ENCODE measurements at places on chromosomes 13 and 19. TPM values are rescaled to one million over a fixed set of nuclear protein-coding genes. Genes with fewer than 3 reads are reported as not detected.

DNA sequence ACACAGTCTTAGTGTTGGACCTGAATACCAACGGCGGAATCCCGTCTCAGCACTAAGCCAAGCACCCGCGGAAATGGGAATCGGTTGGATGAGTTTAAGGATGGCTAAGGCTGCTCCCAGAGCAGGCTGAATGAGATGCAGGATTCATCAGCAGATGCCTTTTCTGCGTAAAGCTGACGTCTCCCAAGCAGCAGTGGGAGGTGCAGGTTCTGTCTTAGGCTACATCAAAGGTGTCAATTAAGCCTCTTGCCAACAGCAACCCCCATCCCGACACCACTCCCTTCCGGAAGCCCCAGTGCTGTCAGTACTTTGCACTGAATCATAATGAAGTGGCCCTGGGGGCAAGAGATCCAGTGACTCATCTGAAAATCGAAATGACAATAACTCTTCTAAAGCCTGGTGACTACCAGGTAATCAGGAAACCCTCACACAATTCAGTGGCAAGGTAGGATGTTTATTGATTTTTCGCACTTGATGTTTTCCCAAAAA, 275.6 kb downstream of the DCLK1 start:
- DNase-seq = no peak
- H3K4me1 ChIP-seq = no peaks in the 10 kb centered on the region
- H3K27ac ChIP-seq = no peak overlapping the region
- H3K4me3 ChIP-seq = no peak overlapping the region
- H3K36me3 ChIP-seq = no peaks in the 10 kb centered on the region

DNA sequence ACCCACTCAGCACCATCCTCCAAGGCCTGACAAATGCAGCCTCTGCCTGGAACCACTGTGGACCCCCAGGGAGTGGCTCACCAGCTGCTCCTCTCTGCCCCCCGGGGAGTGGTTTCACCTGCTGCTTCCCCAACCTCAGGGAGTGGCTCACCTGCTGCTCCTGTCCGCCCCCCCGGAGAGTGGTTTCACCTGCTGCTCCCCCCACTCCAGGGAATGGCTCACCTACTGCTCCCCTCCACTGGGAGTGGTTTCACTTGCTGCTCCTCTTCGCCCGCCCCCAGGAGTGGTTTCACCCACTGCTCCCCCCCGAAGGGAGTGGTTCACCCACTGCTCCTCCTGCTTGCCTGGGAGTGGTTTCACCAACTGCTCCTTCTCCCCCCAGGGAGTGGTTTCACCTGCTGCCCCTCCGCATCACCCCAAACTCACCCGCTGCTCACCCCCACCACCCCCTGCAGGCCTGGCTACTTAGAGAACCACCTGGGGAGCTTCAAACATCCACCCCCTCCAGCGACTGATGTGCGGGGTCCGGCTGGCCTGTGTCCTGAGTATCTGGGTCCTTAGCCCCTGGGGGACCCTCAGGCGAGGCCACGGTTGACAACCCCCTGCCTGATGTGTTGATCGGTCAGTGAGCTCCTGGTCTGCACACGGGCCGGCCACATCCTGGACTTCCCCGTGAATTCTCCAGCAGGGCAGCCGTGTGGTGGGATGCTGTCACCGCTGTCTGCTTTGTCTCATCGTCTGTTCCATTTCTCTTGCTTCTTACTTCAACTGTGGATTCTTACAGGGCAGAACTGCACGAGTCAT, 14.6 kb upstream of the TMEM255B start:
- H3K27ac ChIP-seq = no peak overlapping the region
- H3K4me1 ChIP-seq = no peaks in the 10 kb centered on the region
- H3K36me3 ChIP-seq = no peaks in the 10 kb centered on the region
- H3K27me3 ChIP-seq = no peaks in the 10 kb centered on the region

DNA sequence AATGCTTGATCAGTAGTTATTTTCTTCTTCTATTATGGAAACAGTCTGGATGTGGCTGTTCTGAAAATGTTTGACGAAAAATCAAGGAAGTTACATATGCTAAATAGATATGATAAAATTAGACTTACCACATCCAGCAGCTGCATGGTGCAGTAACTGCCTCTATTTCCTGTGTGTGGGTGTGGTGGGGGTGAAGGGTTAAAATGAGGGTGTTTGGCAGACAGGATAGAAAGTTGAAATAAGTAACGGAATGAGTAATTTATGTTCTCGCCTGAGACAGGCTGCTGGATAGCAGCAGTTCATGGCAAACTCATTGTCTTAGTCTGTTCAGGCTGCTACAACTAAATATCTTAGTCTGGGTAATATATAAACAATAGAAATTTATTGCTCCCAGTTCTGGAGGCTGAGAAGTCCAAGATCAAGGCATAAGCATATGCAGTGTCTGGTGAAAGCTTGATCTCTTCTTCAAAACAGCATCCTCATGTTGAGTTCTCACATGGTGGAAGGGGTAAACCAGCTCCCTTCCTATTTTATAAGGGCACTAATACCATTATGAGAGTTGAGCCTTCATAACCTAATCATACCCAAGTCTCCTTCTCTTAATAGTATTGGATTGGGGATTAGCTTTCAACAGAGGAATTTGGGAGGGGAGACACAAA, 1248.9 kb downstream of the SLITRK5 start:
- H3K27me3 ChIP-seq = no peaks in the 10 kb centered on the region
- H3K27ac ChIP-seq = no peak overlapping the region
- DNase-seq = no peak

DNA sequence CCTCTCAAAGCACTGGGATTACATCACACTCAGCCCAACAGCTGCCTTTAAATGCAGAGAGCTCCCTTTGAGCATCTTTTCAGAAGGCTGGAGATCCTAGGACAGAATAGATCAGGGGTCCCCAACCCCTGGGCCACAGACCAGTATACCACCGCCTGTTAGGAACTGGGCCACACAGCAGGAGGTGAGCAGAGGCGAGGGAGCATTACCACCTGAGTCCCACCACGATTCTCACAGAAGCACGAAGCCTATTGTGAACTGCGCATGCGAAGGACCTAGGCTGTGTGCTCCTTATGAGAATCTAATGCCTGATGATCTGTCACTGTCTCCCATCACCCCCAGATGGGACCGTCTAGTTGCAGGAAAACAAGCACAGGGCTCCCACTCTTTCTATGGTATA, 2.2 kb upstream of the WTIP start:
- H3K27me3 ChIP-seq = peaks cover 4% of the 10 kb centered on the region
- DNase-seq = no peak
- H3K36me3 ChIP-seq = no peaks in the 10 kb centered on the region
- peaks cover 3% of the 10 kb centered on the region for H3K4me1 ChIP-seq
- H3K27ac ChIP-seq = no peak overlapping the region
- H3K4me3 ChIP-seq = no peak overlapping the region

DNA sequence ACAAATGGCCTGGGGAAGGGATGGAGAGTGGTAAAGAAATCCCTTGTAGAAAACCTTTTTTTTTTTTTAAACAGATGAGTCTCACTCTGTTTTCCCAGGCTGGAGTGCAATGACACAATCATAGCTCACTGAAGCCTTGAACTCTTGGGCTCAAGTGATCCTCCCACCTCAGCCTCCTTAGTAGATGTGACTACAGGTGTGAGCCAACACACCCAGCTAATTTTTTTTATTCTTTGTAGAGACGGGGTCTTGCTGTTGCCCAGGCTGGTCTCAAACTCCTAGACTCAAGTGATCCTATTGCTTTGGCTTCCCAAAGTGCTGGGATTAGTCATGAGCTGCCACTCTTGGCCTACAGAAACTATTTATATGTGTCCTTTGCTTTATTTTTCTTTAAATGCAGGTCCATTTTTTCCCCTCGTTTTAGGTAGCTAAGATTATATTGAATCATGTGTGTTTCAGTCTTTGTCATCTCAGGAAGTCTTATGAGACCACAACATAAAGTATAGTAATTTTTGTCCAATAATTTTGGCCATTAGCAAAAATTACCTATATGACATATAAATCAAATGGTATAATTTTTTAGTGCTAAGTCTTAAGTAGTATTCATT, 10.5 kb downstream of the LPAR6 start:
- H3K4me1 ChIP-seq = no peaks in the 10 kb centered on the region
- no peak overlapping the region for H3K27ac ChIP-seq
- no peaks in the 10 kb centered on the region for H3K36me3 ChIP-seq

DNA sequence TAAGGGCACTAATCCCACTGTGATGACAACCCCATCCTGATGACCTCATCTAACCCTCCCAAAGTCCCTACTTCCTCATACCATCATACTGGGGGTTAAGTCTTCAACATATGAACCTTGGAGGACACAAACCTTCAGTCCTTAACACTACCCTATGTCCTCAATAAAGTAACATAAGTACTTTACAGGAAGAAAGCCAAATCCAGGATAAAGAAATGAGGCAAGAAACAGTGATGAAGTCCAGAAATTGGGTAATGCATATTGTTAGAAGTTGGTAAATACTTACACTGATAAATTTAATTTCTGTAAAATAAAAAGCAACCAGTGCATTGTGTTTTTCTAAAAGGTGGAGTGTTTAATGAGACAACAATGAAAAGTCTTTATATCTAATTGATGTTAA, 284.8 kb upstream of the SOX21 start:
- no peaks in the 10 kb centered on the region for H3K36me3 ChIP-seq
- no peak overlapping the region for H3K4me3 ChIP-seq
- DNase-seq = no peak
- H3K4me1 ChIP-seq = no peaks in the 10 kb centered on the region
- H3K27me3 ChIP-seq = no peaks in the 10 kb centered on the region

DNA sequence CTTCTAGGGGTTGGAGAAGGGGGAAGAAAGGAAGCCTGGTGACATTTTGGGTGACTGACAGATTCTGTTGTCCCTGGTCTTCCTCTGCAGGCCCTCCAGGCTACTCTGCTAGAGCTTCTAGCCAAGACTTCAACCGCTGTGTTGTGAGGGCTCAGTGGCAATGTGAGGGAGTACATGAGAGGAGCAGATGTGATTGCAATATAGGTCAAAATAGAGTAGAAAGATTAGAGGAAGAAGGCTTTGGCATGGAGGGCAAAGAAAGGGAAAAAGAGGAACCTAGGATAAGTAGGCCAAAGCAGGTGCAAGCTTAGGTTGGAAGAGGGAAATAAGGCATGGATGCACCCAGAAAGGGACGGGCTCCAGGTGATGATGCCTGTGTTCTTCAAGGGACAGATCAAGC, 216.9 kb downstream of the RGCC start:
- no peak overlapping the region for H3K4me3 ChIP-seq
- peaks cover 3% of the 10 kb centered on the region for H3K4me1 ChIP-seq
- peaks cover 3% of the 10 kb centered on the region for H3K36me3 ChIP-seq
- H3K27me3 ChIP-seq = no peaks in the 10 kb centered on the region
- no peak overlapping the region for H3K27ac ChIP-seq
- DNase-seq = no peak

GRCh38 chr13:38900188-38900587, 90.4 kb downstream of the STOML3 start:
- H3K4me3 ChIP-seq = no peak overlapping the region
- H3K4me1 ChIP-seq = no peaks in the 10 kb centered on the region
- no peak for DNase-seq

GRCh38 chr13:40983725-40984667, 35.1 kb downstream of the ELF1 start:
- H3K4me3 ChIP-seq = peak overlapping the region; percentile 49
- peaks cover 33% of the 10 kb centered on the region for H3K4me1 ChIP-seq
- no peak for DNase-seq
- H3K27me3 ChIP-seq = no peaks in the 10 kb centered on the region
- H3K27ac ChIP-seq = peak overlapping the region; percentile 91
- no peaks in the 10 kb centered on the region for H3K36me3 ChIP-seq

DNA sequence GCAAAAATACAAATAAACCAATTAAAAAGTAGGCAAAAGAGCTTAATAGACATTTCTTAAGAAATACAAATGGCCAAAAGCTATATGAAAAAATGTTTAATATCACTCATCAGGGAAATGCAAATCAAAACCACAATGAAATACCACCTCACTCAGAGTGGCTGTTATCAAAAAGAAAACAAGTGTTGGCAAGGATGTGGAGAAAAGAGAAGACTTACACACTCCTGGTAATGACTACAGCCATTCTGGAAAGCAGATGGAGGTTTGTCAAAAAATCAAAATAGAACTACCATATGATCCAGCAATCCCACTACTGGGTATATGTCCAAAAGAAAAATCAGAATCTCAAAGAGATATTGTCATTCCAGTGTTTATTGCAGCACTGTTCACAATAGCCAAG, 223.5 kb upstream of the SLC10A2 start:
- no peaks in the 10 kb centered on the region for H3K27me3 ChIP-seq
- H3K36me3 ChIP-seq = no peaks in the 10 kb centered on the region
- DNase-seq = no peak
- no peak overlapping the region for H3K4me3 ChIP-seq
- H3K4me1 ChIP-seq = no peaks in the 10 kb centered on the region
- H3K27ac ChIP-seq = no peak overlapping the region

DNA sequence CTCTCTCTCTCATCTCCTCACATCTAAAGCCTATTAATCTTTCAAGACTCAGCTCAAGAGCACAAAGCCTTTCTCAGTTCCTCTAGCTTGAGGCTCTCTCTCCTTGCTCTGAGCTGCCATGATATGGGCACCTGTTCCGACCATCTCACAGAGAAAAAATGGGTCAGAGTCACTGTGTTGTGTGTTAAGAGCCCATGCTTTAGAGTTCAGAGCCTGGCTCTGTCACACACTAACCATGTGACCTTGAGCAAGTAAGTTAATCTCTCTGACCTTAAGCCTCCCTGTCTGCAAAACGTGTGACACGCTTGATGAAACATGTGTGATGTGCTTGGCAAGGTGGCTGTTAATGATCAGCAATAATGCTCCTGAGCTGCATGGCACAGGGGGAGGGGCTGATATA, 245.2 kb downstream of the DLEU7 start:
- H3K27me3 ChIP-seq = no peaks in the 10 kb centered on the region
- no peak overlapping the region for H3K27ac ChIP-seq
- H3K4me1 ChIP-seq = no peaks in the 10 kb centered on the region

DNA sequence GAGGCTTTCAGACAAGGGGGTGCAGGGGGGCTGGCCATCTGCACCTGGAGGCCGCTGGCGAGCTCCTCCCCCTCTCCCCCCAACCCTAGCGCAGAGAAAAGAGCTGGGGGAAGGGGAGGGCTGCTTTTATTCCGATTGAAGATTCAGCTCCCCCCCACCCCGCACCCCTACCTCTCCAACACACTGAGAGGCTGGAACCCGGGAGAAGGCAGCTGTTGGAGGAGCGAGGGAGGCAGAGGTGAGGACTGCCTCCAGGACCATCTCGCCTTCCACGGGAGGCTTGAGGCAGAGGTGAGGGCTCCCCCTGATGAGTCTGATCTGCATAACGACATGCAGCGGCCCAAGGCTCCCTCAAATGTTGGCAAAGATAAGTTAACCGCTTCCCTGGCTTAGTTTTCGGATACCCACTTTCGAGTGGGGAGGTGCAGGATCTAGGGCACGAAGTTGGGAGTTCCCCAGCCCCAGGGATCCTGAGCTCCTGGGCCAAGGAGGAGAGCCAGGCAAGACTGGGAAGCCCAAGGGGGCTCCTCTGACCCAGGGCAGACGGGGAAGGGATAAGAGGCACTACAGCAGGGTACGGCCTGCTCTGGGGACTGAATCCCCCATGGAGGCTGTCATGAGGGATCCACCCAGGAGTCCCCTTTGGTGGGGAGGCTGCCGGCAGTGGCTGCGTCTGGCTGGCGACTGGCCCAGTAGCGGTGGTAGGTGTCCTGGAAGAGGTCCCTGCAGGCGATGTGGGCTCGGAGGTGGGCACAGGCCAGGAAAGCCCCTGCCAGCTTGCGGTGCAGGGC, 1.2 kb upstream of the NUMBL start:
- peak overlapping the region; percentile 67 for H3K27ac ChIP-seq
- no peak for DNase-seq
- no peaks in the 10 kb centered on the region for H3K27me3 ChIP-seq
- H3K36me3 ChIP-seq = peaks cover 2% of the 10 kb centered on the region
- no peaks in the 10 kb centered on the region for H3K4me1 ChIP-seq

Gene CYP4F12
- 14.6 TPM for polyA plus RNA-seq

Gene KCNJ14
- 0.12 TPM for polyA plus RNA-seq

Gene LILRB3
- polyA plus RNA-seq = 4.2 TPM
